ENCODE measurements at places on chromosomes 7 and 10.

- DNase-seq, result no peak
Measured at GRCh38 chr7:140656548-140657515, 15.9 kb upstream of the ADCK2 start.

- no peak for DNase-seq
Measured at GRCh38 chr10:113854761-113855588, 514 bp downstream of the NHLRC2 start.

- no peak for DNase-seq
Measured at GRCh38 chr7:30879139-30880124, 32.2 kb upstream of the AQP1 start.

GRCh38 chr7:148726385-148726784 lies 27.7 kb downstream of the CUL1 start:
- DNase-seq, result no peak
